Naive thymus-derived CD8-positive, alpha-beta T cell (primary cell): ENCODE measurements at places on chromosomes 3 and 15.

- no peak for DNase-seq
Measured at GRCh38 chr15:92662762-92663161, 7.2 kb upstream of the FAM174B start.

DNA sequence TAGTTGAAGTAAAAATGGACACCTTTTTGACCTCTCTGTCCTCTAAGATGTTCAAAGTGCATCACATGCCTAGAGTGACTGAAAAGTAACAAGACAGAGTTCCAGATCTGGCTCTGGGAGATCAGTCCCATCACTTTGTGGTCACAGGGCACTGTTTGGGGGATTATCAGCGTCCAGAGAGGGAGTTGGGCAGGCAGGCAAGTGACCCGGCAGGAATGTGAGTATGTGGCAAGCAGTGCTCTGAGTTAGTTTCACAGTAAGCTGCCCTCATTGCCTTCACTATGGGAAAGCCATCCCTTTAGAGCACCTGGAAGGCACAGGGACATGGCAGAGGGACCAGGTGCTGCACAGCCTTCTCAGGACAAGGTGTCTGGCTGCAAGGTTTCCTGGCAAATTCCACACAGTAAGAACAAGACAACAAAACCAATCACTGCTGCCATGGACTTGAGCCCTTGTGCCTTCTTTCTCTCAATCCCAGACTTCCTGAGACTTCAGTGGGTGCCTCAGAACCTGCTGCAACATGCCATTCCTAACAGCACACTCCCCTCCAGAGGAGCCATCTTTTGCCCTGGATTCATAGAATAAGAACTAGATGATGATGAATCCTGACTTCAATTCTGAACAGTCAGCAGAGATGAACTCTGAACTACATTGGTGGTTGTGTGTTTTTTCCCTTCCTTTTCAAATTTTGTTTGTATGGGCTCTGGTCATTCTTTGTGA lies 55.2 kb downstream of the TIPARP start:
- DNase-seq, result no peak

DNA sequence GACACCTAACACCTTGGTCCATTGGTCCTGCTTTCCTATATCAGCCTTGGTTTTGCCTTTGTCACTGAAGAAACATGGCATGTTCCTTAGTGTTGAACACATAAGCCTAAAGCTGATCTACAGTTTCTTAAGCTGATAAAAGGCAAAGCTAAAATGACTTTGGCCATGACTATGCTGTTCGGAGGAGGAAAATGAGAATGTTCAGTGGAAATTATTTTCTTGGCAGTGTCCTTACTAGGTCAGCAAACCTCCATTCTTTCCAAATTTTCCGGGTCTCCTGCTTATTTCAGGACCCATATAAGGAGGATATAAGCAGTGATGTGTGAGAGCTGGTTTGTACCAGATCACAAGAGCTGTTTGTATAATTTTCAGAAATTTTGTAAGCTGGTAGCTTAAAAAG lies 832.9 kb upstream of the CFAP20DC start:
- DNase-seq, result no peak

- DNase-seq, result no peak
Measured at GRCh38 chr3:152416808-152417580, 148.3 kb downstream of the MBNL1 start.

GRCh38 chr15:72559781-72560180 lies 85.7 kb downstream of the ARIH1 start:
- DNase-seq, result no peak

GRCh38 chr3:8355346-8355745 lies 146.3 kb upstream of the LMCD1 start:
- DNase-seq, result no peak

- DNase-seq, result no peak
Measured at GRCh38 chr3:169362301-169362700, 301.2 kb downstream of the MECOM start.

- no peak for DNase-seq
Measured at GRCh38 chr3:118541796-118542195, 492.9 kb downstream of the IGSF11 start.

DNA sequence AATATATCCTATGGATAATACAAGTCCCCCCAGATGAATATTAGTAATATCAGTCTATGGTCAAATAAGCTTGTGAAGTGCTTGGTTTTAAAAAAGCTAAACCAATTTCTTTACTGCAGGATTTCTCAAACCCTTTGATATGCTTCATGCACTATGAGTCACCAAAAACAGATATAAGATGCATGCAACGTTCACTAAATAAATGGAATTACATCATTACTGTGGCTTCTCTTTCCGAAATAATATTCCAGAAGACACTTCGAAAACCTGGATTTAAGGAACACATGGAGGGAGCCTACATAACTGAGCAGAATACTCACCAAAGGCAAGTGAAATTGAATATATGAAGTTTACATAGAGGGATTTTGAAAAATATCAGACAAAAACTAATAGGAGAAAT lies 126.3 kb upstream of the ABI3BP start:
- no peak for DNase-seq

GRCh38 chr3:132519914-132520313 lies 77.2 kb upstream of the ACKR4 start:
- no peak for DNase-seq

DNA sequence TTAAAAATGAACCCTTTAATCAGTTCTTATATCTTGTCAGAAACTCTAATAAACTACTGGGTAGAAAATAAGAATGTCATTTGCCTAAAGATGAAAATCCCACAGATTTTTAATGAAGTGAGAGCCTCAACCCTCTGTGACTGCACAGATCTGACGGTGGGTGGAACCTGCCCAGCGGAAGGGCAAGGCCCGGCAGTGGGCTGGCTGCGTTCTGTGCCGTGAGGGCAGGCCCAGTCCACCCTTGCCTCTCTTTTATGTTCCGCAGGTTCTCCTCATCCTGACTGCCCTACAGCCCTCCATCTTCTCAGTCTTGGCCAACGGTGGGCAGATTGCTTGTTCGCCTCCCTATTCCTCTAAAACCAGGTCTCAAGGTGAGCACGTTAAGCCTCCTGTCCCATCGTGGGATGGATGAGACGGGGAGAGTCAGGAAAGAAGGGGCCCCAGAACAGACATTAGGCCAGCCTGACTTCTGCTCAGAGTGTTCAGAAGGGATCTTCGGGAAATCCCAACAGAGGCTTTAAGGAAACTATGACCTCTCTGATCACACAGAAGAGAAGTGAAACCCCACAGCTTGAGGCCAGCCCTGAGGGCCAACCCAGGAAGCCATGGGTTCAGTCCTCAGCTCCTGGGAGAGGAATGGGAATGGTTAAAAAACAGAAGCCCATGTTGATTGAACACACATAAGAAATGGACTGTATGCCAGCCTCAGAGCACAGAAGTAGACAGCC lies 16.0 kb downstream of the SLC51A start:
- no peak for DNase-seq

GRCh38 chr15:54227569-54227968 lies 249.3 kb downstream of the UNC13C start:
- DNase-seq, result no peak

GRCh38 chr3:102614585-102614984 lies 179.8 kb downstream of the ZPLD1 start:
- DNase-seq, result no peak

- DNase-seq, result no peak
Measured at GRCh38 chr15:47513471-47513870, 203.8 kb upstream of the SEMA6D start.

- DNase-seq, result no peak
Measured at GRCh38 chr3:114565216-114565615, 271.4 kb downstream of the TIGIT start.

- no peak for DNase-seq
Measured at GRCh38 chr15:66743204-66743603, 41.2 kb downstream of the SMAD6 start.

DNA sequence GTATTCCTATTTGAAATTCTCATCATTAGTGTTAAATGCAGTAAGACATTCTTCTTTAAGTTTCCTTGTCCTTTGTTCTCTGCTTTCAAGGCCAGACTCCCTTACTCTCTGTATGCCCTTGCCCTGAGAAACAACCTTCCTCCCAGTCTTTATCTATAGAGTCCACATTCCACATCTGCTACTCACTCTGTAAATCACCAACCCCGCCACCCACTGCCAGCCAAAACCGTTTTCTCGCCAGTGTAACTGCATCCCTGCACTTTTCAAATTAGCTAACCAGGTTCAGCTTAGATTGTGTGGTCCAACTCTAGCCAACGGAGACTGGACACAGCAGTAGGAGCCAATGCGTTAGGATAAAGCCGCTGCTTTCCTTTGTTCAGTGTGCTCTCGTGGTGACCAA lies 402.4 kb upstream of the PDZRN3 start:
- no peak for DNase-seq

DNA sequence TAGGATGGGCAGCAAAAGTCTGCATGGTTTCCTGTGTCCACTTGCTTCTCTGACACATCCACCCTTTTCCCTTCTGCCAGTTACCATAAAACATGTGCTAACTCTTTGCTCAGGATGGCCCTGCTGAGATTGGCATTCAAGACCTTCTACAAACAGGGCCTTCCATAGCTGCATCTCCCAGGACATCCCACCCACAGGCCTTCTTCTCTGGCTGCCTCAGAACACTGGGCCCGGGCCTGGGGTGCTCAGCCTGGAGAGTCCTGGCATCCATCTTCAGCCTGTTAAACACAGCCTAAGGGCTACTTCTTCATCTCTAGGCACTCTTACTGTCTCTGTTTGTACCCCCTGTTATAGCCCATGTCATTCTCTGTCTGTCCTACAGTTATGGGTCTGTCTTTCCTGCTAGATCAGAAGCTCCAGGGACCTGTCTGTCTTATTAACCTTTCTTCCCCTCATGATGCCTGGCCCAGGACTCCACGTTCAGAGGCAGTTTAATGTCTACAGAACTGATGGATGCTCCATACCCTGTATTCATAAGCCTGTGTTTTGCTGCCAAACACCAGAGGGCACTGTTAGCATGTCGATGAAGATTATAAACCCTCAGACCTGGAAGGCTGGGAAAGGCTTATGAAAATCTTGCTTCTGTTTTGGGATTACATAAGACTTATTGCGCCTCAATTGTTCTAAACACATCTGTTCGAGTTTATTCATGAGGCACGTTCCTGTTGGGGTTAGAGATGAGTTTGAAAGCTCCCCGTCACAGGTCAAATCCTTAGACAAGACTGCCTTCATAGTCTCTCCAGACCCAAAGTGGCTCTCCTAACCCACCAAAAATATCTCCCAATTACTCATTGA lies 16.5 kb downstream of the SEMA3G start:
- DNase-seq, result peak; percentile 36

DNA sequence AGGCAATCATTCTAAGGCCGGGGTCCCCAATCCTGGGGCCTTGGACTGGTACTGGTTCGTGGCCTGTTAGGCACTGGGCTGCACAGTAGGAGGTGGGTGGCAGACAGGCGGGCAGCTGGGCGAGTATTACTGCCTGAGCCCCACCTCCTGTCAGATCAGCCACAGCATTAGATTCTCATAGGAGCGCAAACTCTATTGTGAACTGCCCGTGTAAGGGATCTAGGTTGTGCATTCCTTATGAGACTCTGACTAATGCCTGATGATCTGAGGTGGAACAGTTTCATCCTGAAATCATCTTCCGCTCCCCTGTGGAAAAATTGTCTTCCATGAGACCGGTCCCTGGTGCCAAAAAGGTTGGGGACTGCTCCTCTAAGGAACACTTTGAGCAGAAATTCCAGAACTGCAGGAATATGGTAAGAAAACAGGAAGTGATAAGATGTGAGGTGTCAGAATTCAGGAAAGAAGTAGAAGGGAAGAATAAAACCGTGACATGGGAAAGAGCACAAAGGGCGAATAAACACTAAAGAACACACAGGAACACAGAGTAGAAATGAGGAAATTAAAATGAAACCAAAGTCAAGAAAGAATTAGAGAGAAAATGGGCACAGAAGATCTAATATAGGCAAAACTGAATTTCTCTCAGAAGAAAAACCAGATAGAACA lies 57.6 kb downstream of the PDCD6IP start:
- no peak for DNase-seq

DNA sequence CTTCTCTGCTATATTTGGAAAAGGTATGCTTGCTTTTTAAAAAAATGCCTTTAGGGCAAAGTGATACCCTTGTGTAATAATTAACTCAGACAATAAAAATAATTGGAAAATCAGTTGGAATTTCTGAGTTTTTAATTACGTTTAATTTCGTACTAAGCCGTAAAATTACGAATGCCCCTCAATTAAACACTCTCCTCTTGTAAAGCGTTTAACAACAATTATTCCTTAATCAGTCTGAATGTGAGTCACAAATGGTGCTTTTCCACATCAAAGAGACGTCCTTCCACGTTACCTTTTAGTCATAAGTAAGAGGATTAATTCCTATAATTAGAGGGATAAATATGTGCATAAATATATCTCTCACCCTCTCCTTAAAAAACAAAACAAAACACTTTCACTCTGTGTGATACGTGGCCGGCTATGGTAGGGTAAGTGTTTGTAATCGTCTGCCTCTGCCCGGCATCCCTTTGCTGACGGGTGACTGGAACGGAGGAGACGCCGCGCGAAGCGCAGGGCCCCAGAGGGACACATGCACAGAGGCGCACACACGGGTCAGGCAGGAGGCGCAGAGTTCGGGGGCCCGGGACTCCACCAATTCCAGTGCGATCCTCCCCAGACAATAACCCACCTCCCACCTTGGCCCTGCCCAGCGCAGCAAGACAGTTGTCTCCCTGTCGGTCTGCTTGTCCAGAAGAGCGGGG lies 9.7 kb upstream of the MEIS2 start:
- no peak for DNase-seq

DNA sequence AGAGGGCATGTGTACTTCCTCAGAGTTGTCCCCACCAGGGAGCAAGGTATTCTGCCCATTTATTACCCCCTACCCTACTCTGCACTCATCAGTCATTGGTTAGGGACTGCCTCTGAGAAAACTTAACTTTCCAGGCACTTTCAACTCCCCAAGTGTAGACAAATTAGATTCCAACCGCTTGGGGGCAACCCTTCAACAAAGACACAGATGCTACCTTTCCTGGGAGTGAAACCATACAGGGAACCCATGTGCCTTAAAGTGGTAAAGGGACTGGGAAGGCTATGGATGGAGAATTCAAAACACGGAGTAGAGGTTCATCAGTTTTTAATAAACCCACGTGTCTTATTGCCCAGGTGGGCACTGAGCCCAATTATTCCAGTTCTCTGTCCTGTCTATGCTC lies 19.4 kb upstream of the UBE2E2 start:
- DNase-seq, result no peak

DNA sequence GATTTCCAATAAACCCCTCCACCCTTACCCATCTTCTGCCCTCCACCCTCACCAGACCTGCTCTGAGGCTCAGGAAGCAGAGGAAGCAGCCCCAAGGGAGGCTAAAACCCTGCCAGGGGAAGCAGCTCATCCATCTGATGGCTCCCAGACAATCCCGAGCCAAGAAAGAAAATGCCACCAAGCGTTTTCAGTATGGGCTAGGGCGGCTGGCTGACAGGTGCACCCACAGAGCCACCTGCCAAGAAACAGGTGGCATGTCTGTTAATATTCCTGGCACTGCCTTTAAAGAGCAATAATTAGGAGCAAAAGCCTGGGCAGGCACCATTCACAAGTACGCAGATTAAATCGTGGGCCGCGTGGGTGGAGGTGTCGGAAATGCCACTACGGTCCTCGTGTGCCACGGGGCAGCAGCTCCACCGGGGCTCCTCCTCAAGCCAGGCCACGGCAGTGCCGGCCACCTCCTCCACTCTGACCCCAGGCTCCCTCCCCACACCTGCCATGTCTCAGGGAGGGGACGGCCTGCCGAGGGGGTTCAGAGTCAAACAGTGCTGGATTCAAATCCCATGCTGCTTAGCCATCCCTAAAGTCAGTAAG lies 23.9 kb upstream of the GRIP2 start:
- no peak for DNase-seq
